ENCODE measurements at places on chromosomes 3 and 15. TPM values are rescaled to one million over a fixed set of nuclear protein-coding genes. Genes with fewer than 3 reads are reported as not detected.

GCSAM gene
- 0.12 TPM for polyA plus RNA-seq

CBLB gene
- polyA plus RNA-seq, result 25.4 TPM

DNA sequence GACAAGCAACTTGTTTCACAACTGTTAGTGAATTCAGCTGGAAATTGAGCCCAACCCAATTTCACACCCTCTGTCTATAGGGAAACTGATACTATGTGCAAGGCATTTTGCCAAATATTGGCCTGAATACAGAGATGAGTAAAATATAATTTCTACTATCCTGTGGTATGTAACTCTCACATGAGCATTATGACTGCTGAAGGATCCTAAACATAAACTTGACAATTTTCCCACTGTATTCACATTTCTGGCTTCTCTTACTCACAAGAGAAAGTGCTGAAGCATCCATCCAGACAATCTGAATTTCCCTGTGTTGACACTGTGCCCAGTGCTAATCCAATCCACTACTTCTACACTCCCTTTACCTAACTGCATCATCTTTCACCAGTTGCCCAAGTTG is 28.4 kb downstream of the SERPINI2 start:
- H3K27ac ChIP-seq, result no peak overlapping the region
- DNase-seq, result no peak
- no peaks in the 10 kb centered on the region for H3K36me3 ChIP-seq
- H3K4me1 ChIP-seq, result no peaks in the 10 kb centered on the region
- no peaks in the 10 kb centered on the region for H3K27me3 ChIP-seq
- H3K4me3 ChIP-seq, result no peak overlapping the region

- no peaks in the 10 kb centered on the region for H3K27me3 ChIP-seq
- H3K4me3 ChIP-seq, result no peak overlapping the region
- H3K27ac ChIP-seq, result no peak overlapping the region
- H3K4me1 ChIP-seq, result no peaks in the 10 kb centered on the region
- DNase-seq, result no peak
- no peaks in the 10 kb centered on the region for H3K36me3 ChIP-seq
Observed at GRCh38 chr3:60399292-60399691, 852.0 kb downstream of the FHIT start.

DNA sequence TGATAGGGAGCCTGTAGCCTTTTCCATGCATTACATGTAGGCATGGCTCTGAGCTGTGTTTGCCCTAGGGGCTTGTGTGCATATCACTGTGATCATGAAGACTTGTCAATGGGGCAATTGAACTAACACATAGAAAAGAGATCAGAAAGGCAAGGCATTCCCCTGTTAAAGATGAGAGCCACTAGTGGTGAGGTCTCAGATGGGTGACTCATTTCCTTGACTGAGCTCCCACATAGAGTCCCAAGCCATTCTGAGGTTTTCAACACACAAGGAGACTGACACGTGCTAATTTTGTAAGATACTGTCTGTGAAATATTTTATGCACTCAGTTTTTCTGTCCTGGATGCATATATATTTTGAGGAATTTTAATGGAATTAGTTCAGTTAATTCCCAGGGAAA is 53.8 kb downstream of the SAMMSON start:
- H3K27ac ChIP-seq, result no peak overlapping the region
- no peaks in the 10 kb centered on the region for H3K36me3 ChIP-seq
- H3K4me3 ChIP-seq, result no peak overlapping the region
- H3K27me3 ChIP-seq, result no peaks in the 10 kb centered on the region
- H3K4me1 ChIP-seq, result no peaks in the 10 kb centered on the region
- no peak for DNase-seq

GRCh38 chr3:59559721-59560435 is 510.1 kb upstream of the CFAP20DC start:
- no peaks in the 10 kb centered on the region for H3K27me3 ChIP-seq
- no peaks in the 10 kb centered on the region for H3K4me1 ChIP-seq
- no peaks in the 10 kb centered on the region for H3K36me3 ChIP-seq
- DNase-seq, result no peak

DNA sequence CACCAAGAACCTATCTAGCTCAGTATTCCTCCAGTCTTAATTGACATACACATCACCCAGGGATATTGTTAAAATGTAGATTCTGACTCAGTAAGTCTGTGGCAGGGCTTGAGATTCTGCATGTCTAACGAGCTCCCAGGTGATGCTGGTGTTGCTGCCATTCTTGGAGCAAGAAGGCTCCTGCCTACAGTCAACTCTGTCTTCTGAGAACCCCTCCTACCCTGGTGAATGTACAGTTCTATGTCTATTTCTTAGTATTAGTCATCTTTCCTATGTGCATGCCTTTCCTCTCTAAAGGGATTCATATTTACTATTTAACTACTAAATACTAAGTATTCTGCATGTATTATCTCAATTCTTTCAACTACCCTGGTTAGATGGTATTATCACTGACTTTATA is 268.7 kb downstream of the EDEM1 start:
- no peak overlapping the region for H3K27ac ChIP-seq
- H3K4me1 ChIP-seq, result no peaks in the 10 kb centered on the region
- DNase-seq, result no peak
- no peak overlapping the region for H3K4me3 ChIP-seq
- no peaks in the 10 kb centered on the region for H3K36me3 ChIP-seq
- no peaks in the 10 kb centered on the region for H3K27me3 ChIP-seq

PCNP gene
- polyA plus RNA-seq, result 90.8 TPM
